ENCODE measurements at places on chromosomes 3 and 15. TPM values are rescaled to one million over a fixed set of nuclear protein-coding genes. Genes with fewer than 3 reads are reported as not detected.

The FES gene
- 24.4 TPM for total RNA-seq

The SLC22A14 gene
- 0.12 TPM for total RNA-seq

The TTLL13 gene
- under 0.01 TPM for total RNA-seq

The NAALADL2 gene
- total RNA-seq, result 15.9 TPM

The CASR gene
- not detected for total RNA-seq

The PCLAF gene
- total RNA-seq, result 18.5 TPM

The TMEM158 gene
- total RNA-seq, result 5.4 TPM

The CCDC54 gene
- not detected for total RNA-seq

The SLC22A13 gene
- 0.13 TPM for total RNA-seq

The POLQ gene
- 7.0 TPM for total RNA-seq

The AAGAB gene
- total RNA-seq, result 50.4 TPM

The HESX1 gene
- 0.56 TPM for total RNA-seq

The HCLS1 gene
- total RNA-seq, result 13.3 TPM

The EHHADH gene
- 5.0 TPM for total RNA-seq

The SEC22A gene
- 36.2 TPM for total RNA-seq

The ATG3 gene
- 122 TPM for total RNA-seq

The ACAD9 gene
- total RNA-seq, result 40.4 TPM

The CFAP20DC gene
- 1.1 TPM for total RNA-seq

The DYNLT2B gene
- total RNA-seq, result 11.1 TPM

The GCSAM gene
- not detected for total RNA-seq

The FAM107A gene
- 0.99 TPM for total RNA-seq

The PATL2 gene
- total RNA-seq, result 0.62 TPM

The CSTA gene
- total RNA-seq, result 0.66 TPM

The XXYLT1 gene
- total RNA-seq, result 13.6 TPM

The RTP3 gene
- not detected for total RNA-seq

The ROPN1 gene
- total RNA-seq, result not detected

The NR1I2 gene
- under 0.01 TPM for total RNA-seq

The LIPC gene
- 1.5 TPM for total RNA-seq

The CLDN16 gene
- not detected for total RNA-seq

The ZNF860 gene
- total RNA-seq, result 0.40 TPM

The NSUN3 gene
- total RNA-seq, result 12.3 TPM

The DNAJA4 gene
- total RNA-seq, result 2.1 TPM

The ERICH6 gene
- total RNA-seq, result 0.06 TPM

The PRSS50 gene
- not detected for total RNA-seq

The PTX3 gene
- total RNA-seq, result 194 TPM

The GOLGA8R gene
- 3.6 TPM for total RNA-seq

The IGF2BP2 gene
- total RNA-seq, result 1.6 TPM
